ENCODE measurements at places on chromosomes 12 and 14.
A peak's percentile ranks its signal among the peaks of the same experiment; 100 is the strongest.

DNA sequence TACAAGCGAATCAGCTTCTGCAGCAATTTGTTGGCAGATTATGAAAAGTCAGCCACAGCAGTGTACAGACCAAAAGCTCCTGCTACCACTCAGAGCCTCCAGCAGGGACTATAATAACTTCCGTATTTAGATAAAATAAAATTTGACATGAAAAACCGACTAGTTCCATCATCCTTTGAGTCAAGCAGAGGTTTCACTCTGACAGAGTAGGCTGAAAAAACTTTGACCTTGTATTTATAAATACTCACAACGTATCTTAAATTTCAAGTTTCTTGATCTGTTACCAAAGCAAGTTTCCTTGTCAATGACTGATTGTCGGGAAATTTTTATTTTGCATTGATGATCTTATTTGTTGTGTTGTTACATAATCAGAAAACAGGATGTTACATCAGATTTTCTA lies 283.4 kb downstream of the DAD1 start:
- DNase-seq = no peak

GRCh38 chr12:8987163-8987562 lies 2.2 kb upstream of the KLRG1 start:
- no peak for DNase-seq

GRCh38 chr12:3735432-3735831 lies 17.5 kb downstream of the CRACR2A start:
- DNase-seq = no peak

- no peak for DNase-seq
These were observed 43.3 kb upstream of the PTPRO start for GRCh38 chr12:15278816-15279658.

- DNase-seq = no peak
These were observed 137.4 kb downstream of the ANO2 start for GRCh38 chr12:5807514-5808219.

DNA sequence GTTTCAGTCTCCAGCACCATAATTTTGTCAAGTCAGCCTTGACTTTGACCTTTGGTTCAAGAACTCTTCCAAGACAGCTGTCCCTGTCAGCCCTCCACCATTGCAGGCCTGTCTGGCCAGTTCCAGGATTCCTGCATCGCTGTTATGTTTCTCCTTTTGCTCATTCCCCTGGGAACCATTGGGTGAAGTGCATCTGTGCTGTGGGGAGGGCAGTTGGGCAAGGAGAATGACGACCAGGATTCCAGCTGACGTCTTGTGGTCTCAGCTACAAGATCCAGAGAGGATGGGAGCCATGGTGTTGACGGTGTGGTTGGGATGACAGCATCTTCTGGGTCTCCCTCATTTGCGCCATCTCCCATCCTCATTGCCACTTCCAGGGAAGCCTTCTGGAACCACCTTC lies 45.9 kb upstream of the SLC24A4 start:
- DNase-seq = no peak

- DNase-seq = no peak
These were observed 326.9 kb upstream of the DIO3 start for GRCh38 chr14:101234244-101234937.

DNA sequence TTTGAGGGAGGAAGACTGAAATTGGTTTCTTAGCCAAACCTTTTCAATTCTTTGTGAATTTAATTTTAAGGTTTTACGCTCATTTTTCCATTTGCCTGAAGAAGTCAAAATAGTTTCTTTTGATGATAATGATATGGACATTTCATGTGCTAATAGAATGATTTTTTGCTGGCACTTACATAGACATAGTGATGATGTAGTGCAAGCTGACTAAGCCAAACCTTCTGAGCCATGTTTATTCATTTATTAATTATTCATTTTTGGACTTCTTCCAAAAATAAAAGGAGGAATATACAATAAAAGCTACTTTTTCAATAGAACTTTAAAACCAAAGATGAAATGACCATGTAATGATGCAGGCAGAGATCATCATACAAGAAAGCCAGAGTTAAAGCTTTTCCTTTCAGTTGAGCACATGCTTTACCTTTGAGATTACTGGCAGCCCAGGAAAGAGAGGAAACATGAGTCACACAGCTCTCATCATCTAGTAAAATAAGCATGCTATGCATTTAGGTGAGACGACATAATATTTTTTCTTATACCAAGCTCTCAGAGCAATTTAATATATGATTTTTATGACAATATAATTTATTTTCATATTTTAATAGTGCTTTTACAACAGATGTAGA lies 24.8 kb downstream of the KCNA1 start:
- no peak for DNase-seq

DNA sequence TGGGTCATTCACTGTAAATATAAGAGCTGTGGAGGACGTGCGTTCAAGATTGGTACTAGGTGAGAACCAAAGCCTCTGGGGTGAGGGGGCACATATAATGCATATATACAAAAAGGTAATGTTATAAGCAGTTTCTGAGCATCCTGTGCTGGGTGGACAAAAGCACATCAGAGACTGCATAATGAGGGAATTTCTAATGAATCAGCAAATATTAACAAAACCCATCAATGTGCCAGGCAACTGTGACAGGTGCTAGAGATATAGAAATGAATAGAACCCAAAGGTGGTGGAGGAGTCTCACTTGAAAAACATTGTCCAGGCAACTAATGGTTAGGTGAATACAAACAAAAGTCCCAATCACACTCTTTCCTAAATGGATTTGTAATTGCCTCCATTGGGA lies 74.7 kb downstream of the GPR65 start:
- no peak for DNase-seq

DNA sequence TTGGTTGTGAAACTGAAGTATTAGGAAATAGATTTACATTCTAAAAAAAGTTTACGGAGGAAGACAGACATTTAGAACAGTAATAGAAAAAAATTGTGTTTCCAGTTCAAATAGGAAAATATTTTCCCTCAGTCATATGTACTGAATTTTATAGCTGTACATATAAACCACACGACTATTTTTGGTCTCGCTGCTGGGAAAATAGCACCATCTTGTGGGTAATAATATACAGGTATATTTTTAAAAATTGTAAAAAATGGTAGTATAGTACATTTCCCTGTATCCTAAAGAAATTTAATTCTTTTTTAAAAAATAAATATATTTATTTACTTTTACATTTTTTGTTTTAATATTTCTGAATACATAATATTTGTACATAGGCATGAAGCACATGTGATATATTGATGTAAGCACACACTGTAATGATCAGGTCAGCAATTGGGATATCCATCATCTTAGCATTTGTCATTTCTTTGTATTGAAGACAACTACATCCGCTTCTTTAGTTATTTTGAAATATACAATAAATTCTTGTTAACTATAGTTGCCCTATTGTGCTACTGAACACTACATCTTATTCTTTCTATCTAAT lies 168.6 kb downstream of the ALX1 start:
- no peak for DNase-seq

- DNase-seq = no peak
These were observed 1.4 kb downstream of the EPS8 start for GRCh38 chr12:15787778-15788177.

GRCh38 chr12:8644345-8645248 lies 18.0 kb downstream of the MFAP5 start:
- no peak for DNase-seq

DNA sequence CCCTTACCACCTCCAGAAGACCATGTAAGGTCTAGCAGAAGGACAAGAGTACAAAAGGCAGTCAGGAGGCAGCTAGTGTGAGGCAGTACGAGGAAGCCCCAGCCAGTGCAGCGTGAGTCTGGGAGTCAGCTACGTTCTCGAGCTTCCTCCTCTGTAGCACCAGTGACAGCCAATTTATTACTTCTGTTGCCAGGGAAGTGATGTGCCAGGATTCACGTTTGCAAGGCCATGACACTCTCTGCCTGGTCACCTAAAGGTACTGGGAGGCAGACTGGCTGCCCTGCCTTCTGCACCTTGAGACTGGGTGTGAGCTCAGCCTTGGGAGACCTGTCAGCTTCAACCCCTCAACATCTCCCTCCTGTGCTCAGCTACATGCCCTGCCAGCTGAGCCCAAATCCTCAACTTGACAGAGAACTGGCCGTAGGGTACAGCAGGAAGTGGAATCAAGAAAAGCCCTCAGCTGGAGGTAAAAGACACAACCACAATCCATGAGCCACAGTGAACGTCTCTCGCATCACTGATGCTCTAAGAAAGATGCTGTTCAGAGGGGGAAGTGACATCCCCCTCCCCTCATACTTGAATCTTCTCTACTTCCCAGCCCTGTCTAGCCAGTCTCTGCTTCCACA lies 182.5 kb upstream of the RGS6 start:
- DNase-seq = no peak

DNA sequence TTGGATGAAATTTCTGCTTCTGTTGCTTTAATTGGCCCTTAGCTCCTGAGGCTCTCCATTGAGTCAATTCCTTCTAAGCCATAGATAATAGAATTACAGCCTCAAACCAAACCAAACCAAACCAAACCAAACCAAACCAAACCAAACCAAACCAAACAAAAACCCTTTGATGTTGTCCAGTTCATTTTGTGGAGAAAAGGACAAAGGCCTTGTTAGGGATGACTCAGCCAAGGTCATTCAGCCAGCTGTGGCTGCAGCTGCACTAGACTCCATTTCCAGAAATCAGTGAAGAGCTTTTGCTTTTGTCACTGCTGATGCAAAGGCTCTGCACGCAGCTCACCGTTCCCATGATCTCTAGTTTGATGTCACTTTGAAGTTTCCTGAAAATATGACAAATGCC lies 82.2 kb upstream of the RMST start:
- DNase-seq = no peak

DNA sequence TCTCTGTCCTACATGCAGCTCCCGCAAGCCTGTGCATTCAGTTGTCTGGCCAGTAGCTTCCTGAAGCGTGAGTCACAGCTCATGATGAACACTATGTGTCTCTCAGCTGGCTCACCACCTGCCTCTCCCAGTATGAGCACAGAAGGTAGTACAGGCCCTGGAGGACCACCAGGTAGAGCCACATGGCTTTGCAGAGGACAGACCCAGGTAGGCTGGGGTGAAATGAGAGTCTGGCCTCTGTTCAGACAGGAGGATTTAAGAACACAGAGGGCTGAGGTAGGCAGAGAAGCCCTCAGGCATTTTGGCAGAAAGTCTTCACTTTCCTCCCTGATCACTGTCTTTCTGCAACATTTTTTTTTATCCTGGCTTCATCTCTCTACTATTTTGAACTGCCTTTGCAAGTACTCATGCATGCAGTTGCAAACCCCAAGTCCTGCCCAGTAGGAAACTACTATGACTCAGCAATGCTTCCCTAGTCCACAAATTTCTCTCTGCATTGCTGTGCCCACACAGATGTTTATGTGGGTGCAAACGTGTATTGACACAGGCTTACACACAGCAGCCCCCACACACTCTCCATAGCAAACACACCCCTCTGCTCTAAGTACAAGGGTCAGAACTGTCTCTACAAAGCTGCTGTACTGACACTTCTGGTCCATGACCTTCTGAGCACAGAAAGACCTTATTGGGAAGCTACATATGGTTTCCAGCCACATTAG lies 7.2 kb upstream of the SDR9C7 start:
- no peak for DNase-seq

- no peak for DNase-seq
These were observed 144.8 kb downstream of the TBC1D30 start for GRCh38 chr12:64968989-64969819.

DNA sequence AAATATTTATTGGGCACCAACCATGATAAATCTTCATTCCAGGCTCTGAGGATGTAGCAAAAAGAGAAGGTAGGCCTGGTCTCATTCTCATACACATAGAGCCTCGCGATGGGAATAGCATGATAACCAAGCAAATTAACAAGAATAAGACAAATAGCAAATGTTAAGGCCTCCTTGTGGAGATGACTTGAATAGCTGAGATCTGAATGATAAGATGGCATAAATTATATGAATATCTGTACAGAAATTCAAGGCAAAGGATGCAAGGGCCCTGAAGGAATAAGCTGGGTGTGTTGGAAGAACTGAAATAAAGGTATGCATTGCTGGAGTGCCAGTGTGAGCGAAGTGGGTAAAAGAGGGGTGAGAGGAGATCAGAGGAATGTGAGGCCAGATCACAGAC lies 114.8 kb downstream of the ALX1 start:
- DNase-seq = no peak

DNA sequence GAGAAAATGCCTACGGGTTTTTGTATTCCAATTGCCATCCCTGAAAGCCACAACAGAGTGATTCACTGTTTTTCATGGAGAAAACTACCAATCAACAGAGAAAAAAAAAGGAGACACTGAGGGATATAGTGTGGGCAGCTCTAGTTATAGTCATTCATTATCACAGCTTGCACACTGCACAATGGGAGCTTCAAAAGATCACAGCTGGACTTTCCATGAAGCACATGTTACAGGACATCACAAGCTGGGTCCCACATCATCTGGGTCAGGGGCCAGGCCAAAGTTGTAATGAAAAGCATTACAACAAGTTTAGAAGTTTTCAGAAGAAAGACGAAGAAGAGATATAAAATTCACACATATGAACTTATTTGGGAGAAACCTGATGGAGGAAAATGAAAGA lies 41.5 kb downstream of the RERG start:
- DNase-seq = no peak

- peak; percentile 13 for DNase-seq
These were observed 12.5 kb upstream of the ZFP36L1 start for GRCh38 chr14:68805414-68805813.

DNA sequence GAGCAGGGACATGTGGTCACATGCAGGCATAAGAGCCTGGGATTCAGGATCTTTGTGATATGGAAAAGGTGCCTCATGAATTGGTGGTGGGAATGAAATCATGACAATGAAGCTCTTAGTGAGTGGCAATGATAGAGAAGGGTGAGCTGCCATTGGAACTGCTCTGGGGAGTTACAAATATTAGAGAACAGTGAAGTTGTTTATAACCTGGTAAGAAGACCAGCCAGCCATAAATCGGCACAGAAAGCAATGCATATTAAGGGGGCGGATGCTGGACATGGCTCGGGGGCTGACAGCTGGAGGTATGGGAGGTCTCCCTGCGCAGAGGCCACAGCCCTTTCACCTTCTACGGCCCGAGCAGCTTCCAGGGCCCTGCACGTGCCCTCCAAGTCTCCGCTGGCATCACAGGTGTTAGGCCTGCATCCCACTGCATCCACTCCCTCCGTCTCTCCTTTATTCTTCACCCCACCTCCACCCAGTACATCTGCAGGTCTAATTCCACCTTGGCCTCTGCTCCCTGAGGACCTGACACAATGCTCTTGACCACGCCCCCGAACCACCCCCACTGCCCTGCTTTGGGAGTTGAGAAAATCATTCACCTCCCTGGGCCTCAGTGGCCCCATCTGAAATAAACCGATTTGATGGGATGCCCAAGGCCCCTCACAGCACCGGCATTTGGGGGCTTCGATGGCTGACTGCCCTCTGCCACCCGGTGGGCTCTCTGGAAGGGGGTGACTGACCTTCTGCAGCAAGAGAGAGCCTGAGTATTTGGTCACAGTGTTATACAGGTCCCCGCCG lies 4.1 kb downstream of the CACNA2D4 start:
- DNase-seq = no peak

DNA sequence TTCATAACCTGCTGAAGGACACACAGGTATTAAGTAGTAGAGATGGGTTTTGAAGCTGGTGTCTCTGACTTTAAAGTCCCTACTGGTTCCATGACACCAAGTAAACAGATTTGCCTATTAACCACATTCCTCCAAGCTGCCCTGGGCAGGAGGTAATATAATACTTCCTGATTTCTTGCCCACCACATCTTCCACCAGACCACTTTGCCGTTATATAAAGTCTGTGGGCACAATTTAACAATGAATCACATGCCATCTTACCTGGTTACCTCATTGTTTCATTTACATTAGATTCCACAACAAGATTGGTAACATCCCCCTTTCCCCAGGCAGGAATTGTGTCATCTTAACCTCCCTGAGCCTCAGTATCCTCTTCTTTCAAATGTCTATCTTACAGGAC lies 900 bp upstream of the LRRC23 start:
- no peak for DNase-seq

GRCh38 chr12:31033681-31034080 lies 40.0 kb upstream of the DDX11 start:
- no peak for DNase-seq
